ENCODE measurements at places on chromosomes 13 and 19.

- no peak for DNase-seq
Measured at GRCh38 chr13:27967736-27968315, 1.3 kb downstream of the CDX2 start.

- no peak for DNase-seq
Measured at GRCh38 chr13:73245246-73245645, 186.4 kb downstream of the KLF5 start.

- peak; percentile 29 for DNase-seq
Measured at GRCh38 chr13:49669735-49670309, 21.5 kb downstream of the EBPL start.

DNA sequence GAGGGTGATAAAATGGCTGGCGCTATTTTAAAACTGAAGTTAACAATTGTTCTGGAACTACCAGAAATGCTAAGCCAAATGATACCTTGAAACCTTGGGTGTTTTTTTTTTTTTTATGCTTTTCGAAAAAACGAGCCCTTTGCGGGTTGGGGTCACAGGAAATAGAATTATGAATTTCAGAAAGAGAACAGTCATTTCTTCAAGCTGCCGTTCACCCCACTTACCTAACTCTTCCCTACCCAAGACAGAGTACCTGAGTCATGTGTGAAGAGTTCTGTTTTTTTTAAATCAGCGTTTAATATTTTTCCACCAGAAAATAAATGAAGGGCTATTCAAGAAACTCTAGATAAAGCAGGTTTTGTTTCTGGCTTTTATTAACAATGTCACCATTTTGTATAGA, 35.3 kb downstream of the KLF2 start:
- DNase-seq: no peak
